ENCODE measurements at places on chromosomes 12 and 14.

DNA sequence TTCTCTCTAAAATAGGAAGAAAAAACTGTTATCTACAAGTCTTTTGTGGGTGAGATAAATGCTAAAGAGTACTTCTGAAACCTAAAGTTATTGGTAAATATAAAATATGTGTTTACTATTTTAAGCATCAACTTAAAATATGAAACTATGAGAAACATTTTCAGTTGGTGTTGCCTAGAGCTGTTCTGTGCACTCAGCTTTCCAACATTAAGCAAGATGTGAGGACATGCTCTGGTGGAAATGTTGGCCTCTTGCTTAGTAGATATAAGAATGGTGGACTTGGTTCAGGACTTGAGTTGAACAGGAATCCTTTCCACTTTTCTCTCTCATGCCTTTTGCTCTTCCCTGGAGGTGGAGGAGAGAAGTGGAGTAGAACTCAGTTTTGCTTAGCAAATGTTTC lies 164.1 kb upstream of the PELI2 start:
- DNase-seq, result no peak

DNA sequence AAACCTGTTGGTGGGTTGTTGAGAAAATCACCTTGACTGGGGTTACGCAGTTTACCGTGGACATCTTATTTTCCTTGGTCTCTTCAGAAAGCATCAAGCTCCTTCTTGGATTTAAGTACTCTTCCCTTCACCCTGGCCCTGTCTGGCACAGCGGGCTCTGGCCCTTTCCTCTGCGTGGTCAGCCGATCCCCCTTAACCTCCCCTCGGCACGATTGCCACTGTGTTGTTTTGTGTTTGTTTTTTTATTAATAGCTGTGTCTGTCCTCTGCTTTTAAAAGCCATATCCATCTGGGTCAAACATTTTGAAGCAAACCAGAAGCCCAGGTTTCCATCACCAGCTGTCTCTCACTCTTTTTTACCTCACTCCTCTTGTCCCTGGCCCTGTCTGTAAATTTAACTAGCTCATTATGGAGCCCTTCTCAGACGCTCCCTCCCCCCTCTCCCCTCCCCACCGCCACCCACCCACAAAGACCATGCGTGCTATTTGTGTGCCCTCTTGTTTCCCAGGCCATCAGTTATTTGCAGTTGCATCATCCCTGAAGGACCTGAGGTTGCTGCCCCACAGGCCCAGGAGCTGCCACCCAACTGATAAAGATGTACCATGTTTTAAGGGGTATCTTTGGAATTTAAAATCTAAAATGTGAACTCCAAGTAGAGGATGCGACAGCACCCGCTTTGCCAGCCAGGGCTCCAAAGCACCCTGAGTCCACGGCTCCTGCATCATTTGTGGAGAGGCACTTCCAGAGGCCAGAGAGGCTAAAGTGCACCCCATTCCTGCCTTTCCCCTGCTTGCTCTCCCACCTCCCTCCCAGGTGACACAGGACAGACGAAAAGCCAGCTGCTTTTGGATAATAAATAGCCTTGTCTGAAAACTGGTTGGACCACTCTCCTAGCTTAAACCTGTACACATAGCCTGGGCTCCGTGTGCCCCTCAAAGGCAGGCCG lies 3.9 kb downstream of the BCL11B start:
- no peak for DNase-seq

DNA sequence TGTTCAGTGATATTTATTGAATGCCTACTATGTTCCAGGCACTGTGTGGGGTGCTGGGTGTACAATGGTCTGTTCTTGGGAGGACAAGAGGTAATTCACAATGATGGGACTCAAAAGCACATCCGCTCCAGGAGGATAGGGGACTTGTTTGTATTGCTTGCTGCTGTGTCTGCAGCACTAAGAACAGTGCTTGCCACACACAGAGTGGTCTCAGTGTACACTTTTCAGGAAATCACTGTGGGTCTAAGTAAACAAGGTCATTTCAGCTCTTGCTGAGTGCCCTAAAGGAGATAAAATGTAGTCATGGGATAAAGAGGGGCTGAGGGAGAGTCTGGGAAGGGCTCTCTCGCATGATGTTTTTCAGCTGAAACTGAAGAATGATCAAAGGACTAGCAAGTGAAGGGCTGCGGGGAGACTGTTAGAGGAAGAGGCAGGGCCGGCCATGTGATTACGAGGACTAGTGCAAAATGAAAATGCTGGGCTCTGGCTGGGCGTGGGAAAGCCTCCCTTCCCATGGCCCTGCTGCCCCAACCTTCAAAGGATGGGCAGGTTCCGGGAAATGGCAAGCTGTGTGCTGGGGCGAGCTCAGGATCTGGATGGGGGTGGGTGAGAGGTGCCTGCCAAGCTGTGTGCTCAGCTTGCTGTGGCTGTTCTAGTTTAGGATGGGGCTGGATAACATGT lies 39.1 kb downstream of the ADCK1 start:
- peak; percentile 13 for DNase-seq

DNA sequence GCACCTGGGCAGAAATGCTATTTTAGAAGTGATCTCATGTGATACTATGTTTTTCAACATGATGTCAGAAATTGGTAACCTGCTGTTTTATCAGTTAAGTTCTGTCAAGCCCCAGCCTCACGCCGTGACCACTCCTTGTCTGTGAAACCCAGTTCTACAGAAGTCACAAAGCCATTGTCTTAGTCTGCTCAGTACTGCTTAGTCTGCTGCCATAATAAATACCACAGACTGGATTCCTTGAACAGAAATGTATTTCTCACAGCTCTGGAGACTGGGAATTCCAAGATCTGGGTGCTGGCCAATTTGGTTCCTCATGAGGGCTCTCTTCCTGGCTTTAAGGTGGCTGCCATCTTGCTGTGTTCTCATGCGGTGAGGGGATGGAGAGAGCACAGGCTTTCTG lies 176.9 kb downstream of the PRKCH start:
- no peak for DNase-seq

GRCh38 chr12:10031321-10031720 lies 839 bp downstream of the CLEC9A start:
- DNase-seq, result no peak

GRCh38 chr12:2226641-2227040 lies 173.9 kb downstream of the CACNA1C start:
- DNase-seq, result no peak

DNA sequence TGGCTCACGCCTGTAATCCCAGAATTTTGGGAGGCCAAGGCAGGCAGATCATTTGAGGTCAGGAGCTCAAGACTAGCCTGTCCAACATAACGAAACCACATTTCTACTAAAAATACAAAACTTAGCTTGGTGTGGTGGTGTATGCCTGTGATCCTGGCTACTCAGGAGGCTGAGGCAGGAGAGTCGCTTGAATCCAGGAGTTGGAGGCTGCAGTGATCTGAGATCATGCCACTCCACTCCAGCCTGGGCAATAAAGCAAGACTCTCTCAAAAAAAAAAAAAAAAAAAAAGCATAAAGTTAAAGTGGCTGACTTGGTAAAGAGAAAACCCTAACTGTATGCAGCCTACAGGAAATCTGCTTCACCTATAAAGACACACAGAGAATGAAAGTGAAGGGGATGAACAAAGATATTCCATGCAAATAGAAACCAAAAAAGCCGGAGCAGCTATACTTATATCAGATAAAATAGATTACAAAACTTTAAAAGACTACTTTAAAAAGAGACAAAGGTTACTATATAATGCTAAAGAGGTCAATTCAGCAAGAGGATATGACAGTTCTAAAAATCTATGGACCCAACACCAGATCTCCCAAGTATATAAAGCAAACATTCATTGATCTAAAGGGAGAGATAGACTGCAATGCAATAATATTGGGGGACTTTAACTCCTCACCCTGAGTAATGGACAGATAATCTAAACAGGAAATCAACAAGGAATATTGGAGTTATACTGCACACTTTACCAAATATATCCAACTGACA lies 4.1 kb downstream of the CLEC2B start:
- DNase-seq, result no peak

DNA sequence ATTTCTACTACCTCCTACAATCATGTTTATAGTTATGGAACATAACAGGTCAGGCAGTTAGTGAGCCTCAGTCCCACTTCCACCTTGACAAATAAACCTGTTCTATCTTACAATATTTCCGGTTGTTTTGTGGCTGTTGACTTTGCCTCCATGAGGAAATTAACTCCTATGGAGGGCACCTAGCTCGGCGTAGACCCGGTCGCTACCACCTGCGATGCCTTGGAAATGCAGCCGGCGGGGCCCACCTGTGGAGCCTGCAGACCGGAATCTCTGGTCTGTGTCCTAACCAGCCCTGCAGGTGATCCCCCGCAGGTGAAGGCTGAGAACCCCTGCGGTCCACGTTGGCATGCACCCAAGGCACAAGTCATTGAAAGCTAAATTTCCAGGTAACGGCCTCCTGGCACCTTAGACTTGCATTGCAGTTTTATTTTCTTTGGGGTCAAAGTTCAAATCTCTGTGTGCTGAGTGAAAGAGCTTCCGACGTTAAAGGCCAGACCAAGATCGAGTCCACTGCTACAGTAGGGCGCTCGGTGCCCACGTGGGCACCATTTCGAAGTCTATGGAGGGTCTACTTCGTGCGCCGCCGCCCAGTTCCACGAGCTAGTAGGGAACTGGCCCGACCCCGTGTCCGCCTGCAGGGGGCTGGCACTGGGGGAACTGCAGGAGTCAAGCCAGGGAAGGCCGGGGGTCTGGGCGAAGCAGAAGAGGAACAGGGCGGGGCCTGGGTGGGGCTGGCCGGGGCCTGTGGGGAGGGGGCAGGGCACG lies 782 bp upstream of the PIWIL1 start:
- no peak for DNase-seq

- no peak for DNase-seq
These were observed 288.3 kb upstream of the AMIGO2 start for GRCh38 chr12:47367912-47368537.

- no peak for DNase-seq
These were observed 428 bp downstream of the RNF41 start for GRCh38 chr12:56221232-56221756.

GRCh38 chr14:87837296-87837695 lies 155.7 kb downstream of the GALC start:
- DNase-seq, result no peak

GRCh38 chr12:109871668-109872314 lies 8.6 kb downstream of the GLTP start:
- no peak for DNase-seq

- no peak for DNase-seq
These were observed 45.9 kb upstream of the CNOT2 start for GRCh38 chr12:70197345-70197744.

- no peak for DNase-seq
These were observed 69.1 kb downstream of the PPP2R5E start for GRCh38 chr14:63474111-63474510.

- DNase-seq, result peak; percentile 12
These were observed 52.4 kb upstream of the EIF5 start for GRCh38 chr14:103281496-103282231.

GRCh38 chr12:119006746-119007145 lies 25.4 kb downstream of the SRRM4 start:
- DNase-seq, result no peak

DNA sequence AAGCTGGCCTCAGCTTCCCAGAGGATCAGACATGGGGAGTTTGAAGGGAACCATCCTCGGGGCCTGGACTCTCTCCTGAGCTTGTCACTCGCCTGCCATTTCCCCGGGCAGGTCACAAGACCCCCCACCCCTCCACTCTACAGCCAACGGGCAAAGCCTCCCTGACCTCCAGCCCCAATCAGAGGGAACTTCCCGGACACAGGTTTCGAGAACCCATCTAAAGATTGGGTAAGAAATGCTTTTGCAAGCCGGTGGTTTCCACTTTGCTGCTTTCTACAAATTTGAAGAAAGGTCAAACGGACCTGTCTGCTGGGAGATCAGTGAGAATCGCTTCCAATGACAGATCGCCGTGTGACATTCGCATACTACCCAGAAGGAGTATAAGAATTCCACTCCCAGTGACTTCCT lies 89.6 kb downstream of the SCARB1 start:
- no peak for DNase-seq

DNA sequence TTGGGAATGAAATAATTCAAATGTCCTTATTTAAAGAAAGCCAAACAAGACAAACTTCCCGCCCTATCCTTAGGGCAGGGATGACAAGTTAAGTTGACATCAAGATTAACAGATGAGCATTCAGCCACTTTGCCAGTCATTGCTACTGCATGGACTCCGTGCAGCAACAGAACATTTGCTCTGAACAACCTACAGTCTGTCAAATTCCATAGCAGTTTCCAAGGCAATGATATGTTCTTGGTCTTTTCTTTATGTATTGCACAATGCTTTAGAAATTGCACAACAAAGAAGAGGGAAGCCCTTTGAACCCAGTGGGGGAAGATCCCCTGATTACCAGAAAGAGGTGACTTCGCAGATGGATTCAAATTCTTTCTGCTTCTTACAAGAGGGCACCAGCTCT lies 269.8 kb downstream of the BCAT1 start:
- DNase-seq, result no peak

DNA sequence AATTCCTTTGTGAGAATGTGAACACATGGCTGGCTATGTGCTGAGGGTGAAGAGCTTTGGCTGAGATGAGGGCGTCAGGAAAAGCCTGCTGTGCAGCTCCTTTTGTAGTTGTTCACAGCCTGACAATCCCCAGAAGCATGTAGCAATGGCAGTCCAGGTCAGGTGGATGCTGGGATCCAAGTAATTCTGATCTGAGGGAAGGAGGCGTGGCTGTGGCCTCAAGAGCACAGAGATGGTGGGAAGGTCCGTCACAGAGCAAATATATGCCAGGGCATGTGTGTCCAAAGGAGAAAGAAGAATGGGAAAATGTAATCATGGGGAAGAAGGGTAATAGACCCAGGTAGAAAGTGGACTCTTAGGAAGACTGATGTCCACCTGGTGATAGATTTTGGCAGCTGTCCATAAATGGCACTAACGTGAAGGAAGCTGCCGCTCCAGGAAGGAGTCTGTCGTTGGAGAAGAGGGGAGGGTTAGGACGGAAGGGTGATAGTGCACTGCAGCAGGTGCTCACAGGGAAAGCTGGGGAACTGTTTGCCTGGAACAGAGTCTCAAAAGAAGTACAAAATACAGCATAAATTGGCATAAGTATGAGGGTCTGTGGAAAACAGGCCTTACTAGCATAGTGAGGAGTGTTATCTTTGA lies 13.8 kb downstream of the MGST1 start:
- no peak for DNase-seq

DNA sequence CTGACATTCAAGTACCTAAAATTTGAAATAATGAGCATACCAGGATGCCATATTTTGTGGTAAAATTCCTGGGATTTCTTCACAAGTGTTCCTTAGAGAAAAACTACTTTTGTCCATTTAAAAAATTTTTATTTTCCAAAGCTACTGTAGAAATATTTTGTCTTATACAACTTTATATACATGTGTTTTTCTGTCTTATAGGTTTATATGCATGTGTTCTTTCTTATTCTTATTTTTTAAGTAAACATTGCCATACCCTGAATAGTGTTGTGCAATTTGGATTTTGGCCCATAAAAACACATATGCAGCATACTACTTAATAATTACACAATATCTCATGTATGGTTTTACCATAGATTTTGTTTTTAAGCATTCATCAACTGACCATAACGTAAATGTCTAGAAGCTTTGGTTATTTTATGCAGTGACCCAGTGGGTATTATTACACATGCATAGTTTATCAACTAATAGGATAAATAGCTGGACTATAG lies 1107.4 kb upstream of the SEL1L start:
- no peak for DNase-seq

All from smooth muscle cell of the brain vasculature (primary cell).